NB4 (cell line): ENCODE measurements at places on chromosomes 6 and 20.

GRCh38 chr6:138538390-138539031, 39.2 kb upstream of the NHSL1 start:
- DNase-seq, result no peak

GRCh38 chr20:21391972-21392352, 5.4 kb downstream of the NKX2-4 start:
- DNase-seq, result no peak

DNA sequence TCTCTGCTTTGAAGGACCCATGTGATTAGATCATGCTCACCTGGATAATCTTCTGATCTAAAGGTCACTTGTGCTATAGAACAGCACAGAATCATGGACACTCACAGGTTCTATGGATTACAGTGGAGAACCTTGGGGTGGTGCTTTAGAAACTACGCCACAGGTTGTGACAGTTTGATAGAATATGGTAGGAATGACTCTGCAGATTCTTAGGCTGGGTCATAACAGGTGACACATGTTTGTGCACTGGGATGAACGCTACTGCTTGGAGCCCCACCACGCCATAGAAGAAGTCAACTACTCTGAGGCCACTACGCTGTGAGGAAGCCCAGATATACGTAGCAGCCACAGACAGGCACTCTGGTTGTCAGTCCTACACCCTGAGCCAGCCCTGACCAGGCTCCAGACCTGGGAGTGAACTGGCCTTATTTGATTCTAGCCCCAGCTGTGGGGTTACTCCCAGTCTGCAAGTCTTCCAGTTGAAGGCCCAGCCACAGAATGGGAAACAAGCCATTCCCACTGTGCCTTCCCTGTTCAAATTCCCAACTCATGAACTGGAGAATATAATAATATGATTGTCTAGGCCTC, 99.0 kb upstream of the SLC24A3 start:
- no peak for DNase-seq

DNA sequence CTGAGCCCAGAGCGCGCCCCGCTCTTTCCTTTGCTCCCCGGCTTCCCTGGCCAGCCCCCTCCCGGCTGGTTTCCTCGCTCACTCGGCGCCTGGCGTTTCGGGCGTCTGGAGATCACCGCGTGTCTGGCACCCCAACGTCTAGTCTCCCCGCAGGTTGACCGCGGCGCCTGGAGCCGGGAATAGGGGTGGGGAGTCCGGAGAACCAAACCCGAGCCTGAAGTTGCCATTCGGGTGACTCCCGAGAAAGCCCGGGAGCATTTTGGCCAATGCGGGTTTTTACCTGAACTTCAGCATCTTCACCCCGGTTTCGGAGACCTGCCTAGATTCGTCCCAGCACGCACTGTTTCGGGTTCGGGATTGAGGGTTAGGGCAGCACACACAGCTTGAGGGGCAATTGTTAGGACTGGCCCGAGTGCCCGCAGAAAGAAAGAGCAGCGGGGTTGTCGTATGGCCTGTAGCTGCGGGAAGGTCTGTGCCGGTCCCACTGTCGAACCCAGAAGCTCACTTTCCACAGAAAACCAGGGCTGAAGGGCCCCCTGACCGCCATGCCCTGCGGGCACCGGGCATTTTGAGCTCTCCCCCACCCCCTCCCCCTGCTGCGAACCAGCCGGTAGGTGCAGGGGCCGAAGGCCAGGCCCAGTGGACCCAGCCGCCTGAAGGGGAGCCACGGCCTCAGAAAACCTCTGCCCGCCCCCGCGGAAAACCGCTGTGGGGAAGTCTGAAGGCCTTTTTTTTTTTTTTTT, 2.1 kb downstream of the FOXP4 start:
- DNase-seq, result peak; percentile 41

DNA sequence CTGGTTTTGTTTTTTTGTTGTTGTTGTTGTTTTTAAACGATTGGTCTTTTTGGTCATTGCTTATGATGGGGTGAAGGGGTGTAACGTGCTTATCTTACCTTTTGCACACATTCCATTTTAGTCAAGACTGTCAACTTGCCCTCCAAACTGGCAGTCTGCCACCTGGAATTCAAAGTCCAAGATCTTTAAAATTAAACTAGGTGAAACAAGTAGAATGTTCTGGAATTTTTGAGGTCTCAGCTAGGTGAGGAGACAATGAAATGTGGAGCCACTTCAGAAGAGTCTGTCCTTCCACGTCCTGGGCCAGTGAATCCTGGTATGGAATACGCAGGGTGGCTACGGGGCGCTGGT, 344.6 kb downstream of the ZFAND3 start:
- DNase-seq, result no peak

- no peak for DNase-seq
Measured at GRCh38 chr20:17771206-17772004, 71.6 kb downstream of the BANF2 start.

DNA sequence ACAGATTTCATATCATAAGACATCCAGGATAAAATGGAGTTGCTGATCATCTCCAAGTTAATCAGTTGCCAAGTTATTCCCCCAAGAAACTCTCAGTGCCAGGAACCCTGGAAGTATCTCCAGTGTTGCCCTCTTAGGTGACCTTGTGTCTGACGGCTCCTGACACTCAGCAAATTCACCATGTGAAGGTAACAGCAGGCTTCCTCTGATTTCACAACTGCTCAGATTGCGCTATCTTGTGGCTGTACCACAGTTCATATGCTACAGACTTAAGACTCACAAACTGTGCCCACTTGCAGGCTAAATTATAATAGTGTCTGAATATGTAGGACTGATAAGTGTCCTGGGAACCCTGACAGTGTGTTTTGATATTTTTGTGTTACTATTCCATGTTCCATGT, 186.6 kb upstream of the OPRM1 start:
- peak; percentile 52 for DNase-seq

- DNase-seq, result no peak
Measured at GRCh38 chr6:28757429-28758045, 166.2 kb downstream of the TRIM27 start.

DNA sequence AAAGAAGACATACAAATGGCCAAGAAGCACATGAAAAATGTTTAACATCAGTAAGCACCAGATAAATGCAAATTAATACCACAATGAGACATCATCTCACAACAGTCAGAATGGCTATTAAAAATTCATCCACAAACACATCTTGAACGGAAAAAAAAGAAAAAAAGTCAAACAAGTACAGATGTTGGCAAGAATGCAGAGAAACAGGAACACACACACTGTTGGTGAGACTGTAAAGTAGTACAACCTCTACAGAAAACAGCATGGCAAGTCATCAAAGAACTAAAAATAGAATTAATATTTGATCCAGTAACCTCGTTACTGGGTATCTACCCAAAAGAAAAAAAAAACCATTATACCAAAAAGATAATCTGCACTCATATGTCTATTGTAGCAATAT, 6.5 kb downstream of the STX7 start:
- DNase-seq, result no peak

DNA sequence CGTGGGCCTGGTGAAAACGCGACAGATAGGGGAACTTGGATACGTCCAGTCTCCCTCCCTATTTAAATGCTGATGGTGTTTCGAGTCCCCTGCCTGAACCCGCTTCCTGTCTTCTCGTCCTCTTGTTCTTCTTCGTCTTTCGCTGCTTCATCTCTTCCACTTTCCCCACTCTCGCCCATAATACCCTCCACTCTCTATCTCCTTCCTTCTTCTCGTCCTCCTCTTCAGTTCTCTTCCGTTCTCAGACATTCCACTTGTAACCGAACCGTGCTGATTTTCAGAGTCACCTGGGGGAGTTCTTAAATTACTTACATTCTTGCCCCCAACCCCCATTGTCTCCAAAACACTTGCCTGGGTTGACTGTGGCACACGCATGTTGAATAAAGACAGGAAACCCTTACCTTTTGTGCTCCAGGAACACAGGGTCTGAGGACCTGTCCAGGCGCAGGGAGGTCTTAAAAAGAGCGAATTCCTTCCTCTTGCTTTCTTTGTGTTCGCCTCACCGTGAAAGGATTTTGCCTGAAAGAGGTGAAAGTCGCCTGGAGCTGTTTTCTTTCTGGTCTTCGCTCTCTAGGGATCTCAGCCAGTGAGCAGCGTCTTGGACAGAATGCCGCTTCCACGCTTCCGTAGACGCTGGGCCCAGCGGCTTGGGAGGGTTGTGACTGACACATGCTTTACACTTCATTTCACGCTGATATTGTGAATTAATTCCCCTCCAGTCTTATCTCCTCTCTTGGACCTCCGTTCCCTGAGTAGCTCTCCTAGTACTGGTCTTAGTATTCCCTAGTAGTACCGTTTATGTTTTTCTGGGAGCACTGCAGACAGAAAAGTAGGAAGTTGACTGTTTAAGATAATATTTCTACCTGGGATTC, 184.0 kb downstream of the GPX5 start:
- DNase-seq, result no peak

DNA sequence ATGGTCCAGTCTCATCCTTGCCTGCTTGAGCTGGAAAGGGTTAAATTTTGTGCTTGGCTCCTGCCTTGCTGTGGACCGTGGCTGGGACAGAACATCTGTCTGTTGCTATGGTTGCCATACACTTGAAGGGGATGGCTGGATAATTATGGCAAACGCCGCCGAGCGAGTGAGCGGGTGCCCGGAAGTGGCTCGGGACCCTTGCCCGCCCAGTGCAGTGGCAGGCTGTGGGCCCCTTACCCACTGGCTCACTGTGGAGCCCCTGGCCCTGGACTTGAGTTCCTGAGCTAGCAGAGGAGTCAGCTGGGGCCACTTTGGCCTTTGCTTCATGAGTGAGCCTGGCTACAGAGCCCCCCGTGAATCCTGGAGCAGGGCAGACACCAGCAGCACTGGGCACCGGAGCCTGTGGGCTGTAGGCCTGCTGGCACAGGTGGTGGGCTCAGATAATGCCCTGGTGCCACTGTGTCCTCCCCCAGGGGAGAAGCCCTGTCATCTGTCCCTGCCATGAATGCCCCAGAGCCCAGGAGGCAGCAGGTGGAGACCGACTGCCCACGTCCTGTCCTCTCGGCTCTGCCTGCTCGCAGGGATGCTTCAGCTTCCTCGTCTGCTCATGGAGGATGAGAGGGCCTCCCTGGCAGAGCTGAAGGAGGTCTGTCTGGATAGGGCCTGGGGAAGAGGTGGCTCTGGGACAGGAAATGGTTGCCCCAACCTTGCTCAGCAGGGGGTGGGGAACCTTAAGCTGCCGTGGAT, 25.5 kb upstream of the NOL4L start:
- peak; percentile 83 for DNase-seq

DNA sequence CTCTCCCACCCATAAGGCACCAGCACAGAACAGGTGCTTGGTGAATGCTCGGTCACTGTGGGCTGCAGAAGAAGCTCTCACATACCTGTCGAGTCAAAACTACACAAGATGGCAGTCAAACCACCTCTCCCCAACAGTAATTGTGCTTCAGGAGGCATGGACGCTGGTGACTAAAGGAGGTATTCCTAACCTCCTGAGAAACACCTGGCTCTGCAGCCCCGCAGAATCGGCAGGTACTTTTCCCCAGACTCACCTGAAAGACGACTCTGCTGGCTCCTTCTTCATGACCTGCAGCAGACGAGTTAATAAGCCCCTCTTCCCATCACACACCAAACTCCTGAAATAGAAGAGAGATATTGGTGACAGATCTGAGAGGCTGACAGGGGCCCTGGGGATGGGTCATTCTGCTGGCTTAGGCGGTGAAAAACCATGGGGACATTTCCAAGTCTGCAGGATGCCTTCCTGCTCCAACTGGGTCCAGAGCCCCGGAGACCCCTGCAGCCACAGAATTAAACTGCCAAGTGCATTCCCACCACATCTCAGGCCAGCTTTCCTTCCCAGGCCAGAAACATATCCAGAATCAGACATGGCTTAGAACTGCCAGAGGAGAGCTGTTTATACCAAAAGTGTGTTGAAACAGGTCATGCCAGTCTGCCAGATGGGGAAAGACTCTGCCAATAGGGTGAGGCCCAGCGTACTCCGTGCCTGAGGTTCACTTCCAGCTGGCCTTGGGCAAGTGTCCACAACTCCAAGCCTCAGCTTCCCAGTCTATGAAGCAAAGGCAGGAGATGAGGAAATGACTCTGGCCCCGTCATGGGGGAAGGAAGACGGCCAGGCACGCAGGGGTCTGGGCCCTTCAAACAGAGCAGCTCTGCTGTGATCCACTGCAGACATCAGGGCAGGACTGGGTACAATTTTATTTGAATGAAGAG, 53.0 kb downstream of the MYH7B start:
- no peak for DNase-seq

GRCh38 chr20:59966428-59966827, 8.2 kb downstream of the CDH26 start:
- DNase-seq, result no peak
